Fibroblast of lung (primary cell): ENCODE measurements at places on chromosomes 6 and 20. TPM values are rescaled to one million over a fixed set of nuclear protein-coding genes. Genes with fewer than 3 reads are reported as not detected.

Gene BNIP5
- not detected in 2 replicates for total RNA-seq

Gene ASIP
- not detected in 2 replicates for total RNA-seq

Gene ABRACL
- total RNA-seq = 19.7 and 29.8 TPM in 2 replicates

Gene NNAT
- 0.26 and 0.83 TPM in 2 replicates for total RNA-seq

Gene VPS52
- total RNA-seq = 33.4 and 44.9 TPM in 2 replicates

Gene ARMH2
- not detected in 2 replicates for total RNA-seq

Gene TGM3
- total RNA-seq = under 0.01 TPM in 1 of 2 replicates, not detected in the other

Gene AKAP12
- total RNA-seq = 65.5 and 68.5 TPM in 2 replicates

Gene CD83
- 1.3 and 5.0 TPM in 2 replicates for total RNA-seq

Gene NOX3
- not detected in 2 replicates for total RNA-seq

Gene GCLC
- 31.4 and 35.4 TPM in 2 replicates for total RNA-seq

Gene FAM83C
- total RNA-seq = not detected in 2 replicates
